NCI-H1436 treated with DMSO at 0.1 percent for 48 hours (cell line): ENCODE measurements at places on chromosomes 12 and 14.

DNA sequence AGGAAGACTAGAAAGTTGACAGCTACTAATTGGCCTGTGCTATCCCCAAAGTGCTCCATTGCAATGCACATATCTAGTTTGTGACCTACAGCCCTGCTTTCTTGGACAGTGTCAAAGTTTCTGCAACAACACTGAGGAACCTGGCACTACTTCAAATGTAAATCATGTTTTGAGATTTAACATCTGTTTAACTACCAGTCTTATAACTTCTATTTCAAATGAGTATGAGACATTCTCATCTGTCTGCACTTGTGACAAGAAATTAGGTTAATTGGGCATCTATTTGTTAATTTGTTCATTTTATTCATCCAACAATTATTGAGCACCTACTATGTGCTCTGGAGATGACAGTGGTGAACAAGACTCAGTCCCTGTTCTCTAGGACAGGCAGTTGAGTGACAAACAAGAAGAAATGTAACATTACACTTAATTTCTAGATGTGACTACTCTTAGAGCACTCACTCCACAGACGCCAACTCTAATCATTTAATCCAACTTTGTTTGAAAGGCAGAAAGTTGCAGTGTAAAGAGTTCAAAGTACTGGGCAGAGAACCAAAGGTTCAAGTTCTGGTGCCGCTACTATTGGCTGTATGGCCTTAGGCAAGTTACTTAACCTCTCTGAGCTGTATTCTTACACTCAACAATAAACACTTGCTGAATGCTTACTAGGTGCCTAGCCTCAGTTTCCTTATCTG lies 74.8 kb downstream of the HECTD4 start:
- DNase-seq = no peak

- no peak for DNase-seq
Measured at GRCh38 chr12:24560831-24561271, 388.1 kb downstream of the BCAT1 start.

DNA sequence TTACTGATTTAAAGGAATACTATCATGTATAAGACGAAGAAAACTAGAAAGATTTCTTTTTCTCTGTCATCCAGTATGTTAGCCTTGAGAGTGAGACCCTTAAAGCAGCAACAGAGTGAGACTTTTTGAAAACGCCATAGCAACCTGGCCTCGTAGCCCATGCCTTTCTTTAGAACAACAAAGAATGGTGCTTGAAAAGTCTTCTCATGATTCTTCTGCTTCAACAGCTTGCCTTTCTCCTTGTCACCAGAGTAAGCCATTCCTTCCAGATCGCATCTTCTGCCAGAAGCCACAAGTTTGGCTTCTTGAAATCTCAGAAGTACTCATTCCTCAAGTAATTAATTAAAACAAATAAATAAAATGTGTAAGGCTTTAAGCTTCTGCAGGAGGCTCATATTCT lies 109.3 kb downstream of the PDE3A start:
- DNase-seq = no peak

DNA sequence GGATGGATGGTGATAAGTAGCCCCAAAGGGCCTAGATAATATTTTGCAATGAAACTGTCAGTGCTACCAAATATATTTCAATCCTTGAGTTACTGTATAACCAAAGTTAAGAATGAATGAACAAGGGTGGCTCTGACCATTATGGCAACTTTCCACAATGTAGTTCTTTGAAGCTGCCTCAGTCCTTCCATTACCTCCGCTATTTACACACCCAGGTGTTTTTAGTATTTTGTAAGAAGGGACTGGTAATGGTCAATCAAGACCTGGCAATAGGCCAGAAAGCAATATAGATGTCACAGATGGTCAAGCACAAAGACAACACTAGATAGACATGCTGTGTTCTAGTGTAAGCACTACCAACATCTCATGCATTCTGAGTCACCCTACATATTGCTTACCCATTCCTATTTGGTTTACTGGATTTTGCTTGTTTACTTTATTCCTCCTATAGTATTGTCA lies 16.3 kb downstream of the DUSP16 start:
- no peak for DNase-seq

GRCh38 chr12:83859021-83859420 lies 1053.6 kb downstream of the SLC6A15 start:
- no peak for DNase-seq

DNA sequence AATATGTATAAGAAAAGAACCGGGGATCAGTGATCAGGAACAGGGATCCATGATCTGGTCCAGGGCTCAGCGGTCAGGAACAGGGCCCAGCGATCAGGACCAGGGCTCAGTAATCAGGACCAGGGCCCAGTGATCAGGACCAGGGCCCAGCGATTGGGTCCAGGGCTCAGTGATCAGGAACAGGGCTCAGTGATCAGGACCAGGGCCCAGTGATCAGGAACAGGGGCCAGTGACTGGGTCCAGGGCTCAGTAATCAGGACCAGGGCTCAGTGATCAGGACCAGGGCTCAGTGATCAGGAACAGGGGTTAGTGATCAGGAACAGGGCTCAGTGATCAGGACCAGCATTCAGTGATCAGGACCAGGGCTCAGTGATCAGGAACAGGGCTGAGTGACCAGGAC lies 56.3 kb downstream of the TMEM121 start:
- no peak for DNase-seq

GRCh38 chr14:23242076-23242475 lies 4.3 kb downstream of the RNF212B start:
- DNase-seq = no peak

GRCh38 chr12:96502477-96502876 lies 13.1 kb downstream of the CFAP54 start:
- no peak for DNase-seq

DNA sequence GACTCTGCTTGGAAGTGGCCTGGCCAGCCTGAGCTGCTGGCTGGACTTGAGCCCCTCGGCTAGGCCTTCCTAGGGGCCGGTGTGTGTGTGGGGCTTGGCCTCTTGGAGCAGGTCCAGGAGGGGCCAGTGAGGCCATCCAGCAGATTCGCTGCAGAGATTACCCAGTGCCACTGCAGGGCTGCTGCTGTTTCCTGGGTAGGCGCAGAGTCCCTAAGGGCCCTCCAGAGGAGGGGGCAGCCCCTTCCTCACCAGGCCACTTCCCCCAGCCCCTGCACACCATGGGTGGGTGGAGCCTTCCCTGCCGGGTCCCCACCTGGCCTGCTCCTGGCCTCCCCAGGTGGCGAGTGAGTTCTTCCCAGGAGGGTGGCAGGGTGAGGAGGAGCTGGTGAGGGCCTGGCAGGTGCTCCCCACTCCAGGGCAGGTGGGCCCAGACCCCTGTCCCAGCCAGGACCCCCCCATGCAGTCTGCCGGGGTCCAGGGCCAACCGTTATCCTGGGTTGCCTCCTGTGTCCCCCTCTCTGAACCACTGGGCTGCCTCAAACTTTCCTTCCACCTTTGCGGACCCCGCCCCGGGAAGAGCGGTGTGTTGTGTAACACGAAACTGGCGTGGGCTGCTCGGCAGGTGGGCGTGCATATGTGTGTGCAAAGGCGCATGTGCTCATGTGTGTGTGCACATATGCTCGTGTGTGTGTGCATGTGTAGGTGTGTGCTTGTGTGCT lies 25.1 kb downstream of the ASPG start:
- DNase-seq = no peak

GRCh38 chr12:108016022-108016564 lies 113.0 kb upstream of the WSCD2 start:
- DNase-seq = no peak

- DNase-seq = no peak
Measured at GRCh38 chr12:113322343-113322742, 12.6 kb downstream of the SLC8B1 start.

- no peak for DNase-seq
Measured at GRCh38 chr12:130839770-130840404, 837 bp upstream of the STX2 start.

- no peak for DNase-seq
Measured at GRCh38 chr12:57446292-57446960, 8.7 kb upstream of the INHBE start.

DNA sequence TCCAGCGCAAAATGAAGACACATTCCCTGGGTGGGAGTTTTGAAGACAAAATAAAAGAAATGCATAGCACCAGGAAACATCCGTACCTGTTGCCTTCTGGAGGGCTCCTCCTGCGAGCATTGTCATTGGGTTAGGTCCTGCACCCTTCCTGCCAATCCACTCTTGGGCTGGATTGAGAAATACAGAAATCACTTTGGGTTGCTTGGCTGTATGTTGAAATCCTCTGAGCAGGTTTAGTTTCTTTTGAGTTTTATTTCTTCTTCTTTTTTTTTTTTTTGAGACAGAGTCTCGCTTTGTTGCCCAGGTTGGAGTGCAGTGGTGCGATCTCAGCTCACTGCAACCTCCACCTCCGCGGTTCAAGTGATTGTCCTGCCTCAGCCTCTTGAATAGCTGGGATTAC lies 67.6 kb downstream of the ARF6 start:
- no peak for DNase-seq

GRCh38 chr12:6684609-6685008 lies 4.6 kb downstream of the ZNF384 start:
- no peak for DNase-seq

GRCh38 chr14:57390806-57391516 lies 575 bp downstream of the NAA30 start:
- DNase-seq = no peak

- no peak for DNase-seq
Measured at GRCh38 chr14:74064426-74064825, 19.8 kb downstream of the ALDH6A1 start.

DNA sequence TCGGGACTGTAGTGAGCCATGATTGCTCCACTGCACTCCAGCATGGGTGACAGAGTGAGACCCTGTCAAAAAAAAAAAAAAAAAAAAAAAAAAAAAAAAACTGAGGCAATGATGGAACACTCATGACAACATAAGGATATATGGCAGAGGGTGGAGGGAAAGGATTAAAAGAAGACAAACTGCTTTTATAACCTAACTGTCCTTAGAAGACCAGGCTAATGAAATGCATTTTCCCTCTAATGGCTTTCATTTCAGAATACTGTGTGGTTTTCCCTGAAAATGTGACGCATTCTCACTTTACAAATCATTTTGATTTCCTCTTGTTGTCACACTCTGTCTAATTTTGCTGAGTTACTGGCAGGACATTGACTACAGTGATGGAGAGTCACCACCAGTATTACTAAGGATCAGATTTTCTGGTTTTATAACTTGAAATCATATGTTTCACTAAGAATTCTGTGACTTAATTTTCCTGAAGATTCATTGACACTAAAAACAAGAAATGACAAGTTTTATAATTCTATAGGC lies 137.6 kb upstream of the SSTR1 start:
- no peak for DNase-seq

- DNase-seq = no peak
Measured at GRCh38 chr12:6347367-6348338, 5.8 kb upstream of the TNFRSF1A start.
